ENCODE measurements at places on chromosomes 2 and 18. TPM values are rescaled to one million over a fixed set of nuclear protein-coding genes. Genes with fewer than 3 reads are reported as not detected.

The ARMC9 gene
- polyA plus RNA-seq: 10.5 TPM

The POTEJ gene
- polyA plus RNA-seq: not detected

DNA sequence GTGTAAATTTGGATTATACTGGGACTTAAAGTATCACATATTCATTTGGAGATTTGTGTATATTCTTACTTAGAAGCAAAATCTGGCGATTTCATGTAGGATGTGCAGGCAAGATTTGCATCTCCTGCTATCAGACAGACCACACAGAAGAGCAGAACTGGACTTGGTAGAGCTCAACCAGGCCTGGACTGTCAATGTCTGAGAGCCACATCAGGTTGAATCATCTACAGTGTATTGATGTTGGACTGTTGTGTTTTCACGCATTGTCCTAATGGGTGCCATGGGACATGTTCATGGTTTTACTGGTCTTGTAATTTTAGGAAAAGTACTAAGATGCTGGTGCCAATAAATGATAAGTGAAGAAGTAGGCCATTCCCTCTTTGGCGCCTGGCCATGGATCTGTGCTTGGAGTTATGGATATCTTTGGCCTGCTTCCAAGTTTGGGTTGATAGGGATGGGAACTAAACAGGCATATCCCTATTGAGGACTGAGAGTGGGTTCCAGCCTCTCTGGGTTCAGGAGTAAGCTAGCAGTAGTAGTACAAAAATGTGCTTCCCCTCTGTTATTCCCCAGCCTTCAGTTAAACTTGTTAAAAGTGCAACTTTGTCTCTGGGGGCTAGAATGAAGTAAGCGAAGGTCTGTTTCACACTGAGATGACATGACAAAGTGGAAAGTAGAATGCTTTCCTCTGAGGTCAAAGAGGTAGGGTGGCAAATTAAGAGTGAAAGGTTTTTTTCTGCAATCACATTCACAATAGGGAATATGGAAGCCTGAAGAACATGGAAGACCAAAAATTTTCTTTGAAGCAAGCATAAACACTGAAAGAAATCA lies 49.2 kb upstream of the NEMP2 start:
- no peak for DNase-seq

GRCh38 chr2:8520791-8521344 lies 161.0 kb upstream of the ID2 start:
- no peak for DNase-seq

- DNase-seq: no peak
Measured at GRCh38 chr18:80070825-80071224, 36.6 kb downstream of the RBFA start.

The C1QL2 gene
- polyA plus RNA-seq: not detected

The STAT4 gene
- 2.2 TPM for polyA plus RNA-seq

All from aorta (tissue), 5 donors.